RWPE1 (cell line): ENCODE measurements at places on chromosomes 6 and 20.

DNA sequence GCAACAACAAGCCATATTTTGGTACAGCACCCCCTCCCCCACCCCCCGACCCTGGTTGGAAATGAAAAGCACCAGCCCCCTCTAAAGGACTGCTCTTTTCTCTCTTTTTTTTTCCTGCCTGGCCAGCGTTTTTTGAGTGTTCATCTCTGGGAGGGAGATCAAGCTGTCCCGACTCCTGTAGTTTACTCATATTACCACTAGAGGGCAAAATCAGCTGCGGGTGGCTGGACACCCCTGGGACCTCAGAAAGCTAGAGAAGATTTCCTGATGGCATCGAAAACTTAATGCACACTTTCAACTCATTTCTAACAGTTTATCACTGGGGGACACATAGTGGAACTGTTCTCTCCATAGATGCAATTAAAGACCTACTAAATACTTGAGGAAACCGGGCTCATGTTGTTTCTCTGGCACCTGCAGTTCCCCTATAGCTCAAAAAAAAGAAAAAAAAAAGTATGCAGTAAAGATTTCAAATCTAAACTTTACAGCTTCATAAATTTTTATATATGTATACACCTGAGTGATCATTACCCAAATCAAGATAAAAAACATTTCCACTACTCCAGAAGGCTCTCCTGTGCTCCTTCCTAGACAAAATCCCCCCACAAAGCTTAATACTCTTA is 24.4 kb downstream of the CNBD2 start:
- peak; percentile 95 for DNase-seq

DNA sequence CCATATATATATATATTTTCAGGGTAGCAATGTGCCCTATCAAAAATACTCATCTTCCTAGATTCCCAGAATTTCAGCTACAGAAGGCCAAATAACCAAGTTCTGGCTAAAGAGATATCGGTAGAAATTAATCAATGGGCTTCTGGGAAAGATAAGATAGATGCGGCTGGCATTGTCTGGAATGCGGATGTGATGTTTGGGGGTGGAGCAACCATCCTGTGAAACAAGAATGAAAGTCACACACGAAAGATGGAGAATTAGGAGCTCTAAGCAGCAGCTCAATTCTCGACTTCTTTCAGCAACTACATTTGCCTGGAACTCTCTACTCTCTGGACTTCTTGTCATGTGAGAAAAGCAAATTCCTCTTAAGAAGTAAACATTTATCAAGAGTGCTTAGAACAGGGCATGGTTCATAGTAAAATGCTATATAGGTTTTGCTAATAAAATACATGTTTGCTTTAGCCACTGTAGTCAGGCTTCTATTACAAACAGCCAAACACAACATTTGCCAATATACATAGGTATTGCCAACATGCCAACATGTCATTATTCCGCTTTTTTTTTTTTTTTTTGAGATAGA is 90.8 kb downstream of the CLIC5 start:
- no peak for DNase-seq

GRCh38 chr20:17172836-17173516 is 53.9 kb upstream of the PCSK2 start:
- DNase-seq = no peak

DNA sequence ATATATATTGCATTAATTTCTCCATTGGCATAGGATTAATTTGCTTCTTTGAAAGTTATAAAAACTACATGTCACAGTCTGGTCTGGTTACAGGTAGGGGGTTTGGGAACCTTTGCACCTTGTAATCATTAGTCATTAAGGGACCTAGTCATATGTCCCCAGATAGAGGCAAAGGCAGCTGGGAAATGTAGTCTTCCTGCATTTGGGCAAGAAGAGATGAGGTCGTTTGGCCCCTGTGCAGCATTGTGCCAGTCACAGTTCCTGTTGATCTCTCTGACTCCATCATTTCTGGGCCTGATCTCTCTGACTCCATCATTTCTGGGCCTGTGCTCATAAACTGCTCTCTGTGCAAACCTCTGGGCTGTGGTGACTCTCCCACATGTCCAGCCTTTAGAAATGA is 73.2 kb downstream of the BCKDHB start:
- no peak for DNase-seq

- no peak for DNase-seq
Observed at GRCh38 chr6:145532361-145532760, 203.0 kb downstream of the EPM2A start.

DNA sequence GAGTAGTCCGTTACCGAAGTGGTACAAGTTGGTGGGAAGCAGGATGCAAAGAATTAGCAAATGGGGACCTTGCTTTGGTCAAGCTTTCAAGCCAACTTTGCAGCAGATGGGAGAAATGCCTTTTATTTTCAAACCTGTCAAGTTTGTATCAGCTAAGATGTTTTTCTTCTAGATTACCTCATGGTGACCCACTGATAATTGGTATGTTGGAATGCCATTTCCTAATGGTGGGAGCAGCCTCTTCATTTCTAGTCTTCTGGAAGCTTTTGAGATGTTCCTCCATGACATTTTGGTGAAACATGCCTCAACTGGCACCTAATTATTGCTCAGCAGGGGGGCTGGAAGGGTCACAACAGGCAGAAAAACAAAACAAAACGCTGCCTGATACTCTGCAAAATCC is 43.7 kb downstream of the ADNP start:
- no peak for DNase-seq

GRCh38 chr6:169763881-169764280 is 12.5 kb downstream of the ERMARD start:
- no peak for DNase-seq

DNA sequence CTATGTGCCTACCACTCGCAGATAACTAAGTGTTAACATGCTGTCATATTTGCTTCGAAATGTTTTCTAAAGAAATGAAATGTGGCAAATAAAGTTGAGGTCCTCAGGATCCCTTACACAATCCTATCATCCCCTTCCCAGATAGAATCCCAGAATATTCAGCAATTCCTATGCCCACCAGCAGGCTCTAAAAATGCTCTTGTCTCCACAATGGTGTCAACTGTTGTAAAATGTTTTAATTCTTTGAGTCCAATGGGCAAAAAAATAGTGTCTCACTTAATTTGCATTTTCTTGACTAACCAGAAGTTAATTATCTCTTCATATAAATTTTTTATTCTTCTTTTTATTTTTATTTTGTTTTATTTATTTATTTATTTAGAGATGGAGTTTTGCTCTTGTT is 103.9 kb upstream of the MAP7 start:
- DNase-seq = no peak

DNA sequence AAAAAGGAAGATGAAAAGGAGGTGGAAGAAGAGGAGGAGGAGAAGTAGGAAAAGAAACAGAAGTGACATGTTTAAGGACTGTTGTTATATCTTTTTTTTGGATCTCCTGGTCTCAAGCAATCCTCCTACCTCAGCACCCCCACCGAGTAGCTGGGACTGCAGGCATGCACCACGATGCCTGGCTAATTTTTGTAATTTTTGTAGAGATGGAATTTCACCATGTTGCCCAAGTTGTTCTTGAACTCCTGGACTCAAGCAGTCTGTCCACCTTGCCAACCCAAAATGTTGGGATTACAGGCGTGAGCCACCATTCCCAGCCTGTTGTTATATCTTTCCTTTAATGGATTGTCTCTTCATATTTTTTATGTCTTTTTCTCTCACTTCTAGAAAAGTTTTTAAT is 19.5 kb upstream of the BCLAF1 start:
- DNase-seq = no peak

- DNase-seq = peak; percentile 60
Observed at GRCh38 chr6:4714961-4715501, 61.2 kb upstream of the CDYL start.

- no peak for DNase-seq
Observed at GRCh38 chr6:36929607-36930006, 24.9 kb upstream of the PI16 start.

DNA sequence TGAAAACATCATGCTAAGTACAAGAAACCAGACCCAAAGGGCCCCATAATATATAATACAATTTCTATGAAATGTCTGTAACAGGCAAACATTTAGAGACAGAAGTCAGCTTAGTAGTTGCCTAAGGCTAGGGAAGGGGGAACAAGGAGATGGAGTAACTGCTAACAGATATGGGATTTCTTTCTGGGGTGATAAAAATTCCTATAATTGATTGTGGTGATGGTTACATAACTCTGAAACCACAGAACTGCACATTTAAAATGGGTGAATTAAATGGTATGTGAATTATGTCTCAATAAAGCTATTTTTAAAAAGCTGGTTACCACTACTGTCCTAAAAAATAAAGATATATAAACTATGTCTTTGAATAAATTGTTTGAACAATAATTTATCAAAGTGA is 3.2 kb downstream of the CEP162 start:
- DNase-seq = no peak

DNA sequence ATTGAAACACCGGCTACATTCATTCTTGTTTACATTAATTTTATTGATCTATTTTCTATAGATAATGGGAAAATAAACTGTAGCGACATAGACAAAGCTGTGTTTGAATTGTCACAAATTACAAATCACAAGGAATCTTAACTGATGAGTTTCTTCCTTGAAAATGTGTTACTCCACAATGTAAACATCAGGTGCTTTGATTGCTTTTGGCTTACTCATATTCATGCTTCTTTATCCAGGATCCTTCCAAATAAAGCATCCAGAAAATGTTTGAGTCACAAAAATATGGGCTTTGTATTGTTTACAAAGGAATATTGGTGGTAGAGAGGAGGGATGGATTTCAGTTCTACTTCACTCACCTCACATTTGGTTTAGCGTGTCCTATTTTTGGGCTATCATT is 64.0 kb downstream of the BMP2 start:
- no peak for DNase-seq

DNA sequence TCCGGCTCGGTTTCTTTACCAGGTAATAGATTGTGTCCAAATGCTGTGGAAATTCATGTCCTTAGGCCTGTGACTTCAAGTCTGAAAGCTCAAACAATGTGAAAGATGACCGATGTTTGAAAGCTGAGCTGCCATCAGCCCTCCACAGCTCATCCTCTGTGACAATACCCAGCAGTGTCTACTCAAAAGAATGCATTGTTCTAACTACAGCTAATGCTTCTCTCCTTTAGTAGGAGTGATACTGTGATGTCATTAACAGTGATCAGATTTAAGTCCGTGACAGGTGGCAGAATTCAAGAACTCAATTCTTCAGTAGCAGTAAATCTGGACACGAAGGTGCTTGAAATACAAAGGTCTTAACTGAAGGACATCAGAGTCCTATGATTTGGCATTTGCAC is 97.3 kb downstream of the RCAN2 start:
- no peak for DNase-seq

DNA sequence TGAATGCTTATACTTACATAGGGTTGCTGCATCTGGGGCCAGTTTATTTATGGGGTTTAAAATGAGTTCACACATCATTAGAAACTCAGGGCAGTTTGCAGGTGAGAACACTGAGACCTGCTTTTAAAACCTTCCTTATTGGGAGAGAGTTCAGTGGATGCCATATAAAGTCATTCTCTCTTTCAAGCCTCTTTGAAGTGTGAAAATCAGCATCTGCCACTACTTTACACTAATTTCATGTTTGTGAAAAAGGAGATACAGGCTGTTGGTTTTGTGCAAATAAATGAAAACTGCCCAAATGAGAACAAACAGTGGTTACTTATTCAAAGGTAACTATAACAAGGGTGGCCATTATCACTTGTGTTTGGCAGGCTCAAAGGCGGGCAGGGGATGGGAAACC is 530.5 kb downstream of the KIF16B start:
- no peak for DNase-seq

- no peak for DNase-seq
Observed at GRCh38 chr6:33824461-33825154, 20.8 kb upstream of the MLN start.

GRCh38 chr6:159062564-159062945 is 17.8 kb upstream of the TAGAP start:
- DNase-seq = no peak

GRCh38 chr20:16273812-16274555 is 299.3 kb downstream of the KIF16B start:
- no peak for DNase-seq

GRCh38 chr6:14929291-14929690 is 316.6 kb upstream of the JARID2 start:
- DNase-seq = no peak

DNA sequence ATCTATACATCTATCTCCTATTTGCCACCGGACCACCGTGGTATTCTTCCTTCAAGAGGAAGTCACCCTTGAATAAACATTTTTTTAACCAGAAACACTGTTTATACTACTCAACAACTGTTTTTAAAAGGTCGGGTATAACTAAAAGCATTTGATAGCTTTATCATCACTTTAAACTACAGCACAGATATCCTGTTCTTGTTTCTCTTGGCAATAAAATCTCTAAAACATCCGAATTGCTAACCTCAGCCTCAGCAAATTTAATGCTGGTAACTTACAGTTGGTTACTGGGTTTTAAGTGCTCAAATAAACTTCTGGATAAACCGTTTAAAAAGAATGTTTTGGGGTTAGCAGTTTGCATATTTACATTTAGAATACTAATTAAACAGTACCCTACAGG is 20.4 kb downstream of the ZUP1 start:
- no peak for DNase-seq

DNA sequence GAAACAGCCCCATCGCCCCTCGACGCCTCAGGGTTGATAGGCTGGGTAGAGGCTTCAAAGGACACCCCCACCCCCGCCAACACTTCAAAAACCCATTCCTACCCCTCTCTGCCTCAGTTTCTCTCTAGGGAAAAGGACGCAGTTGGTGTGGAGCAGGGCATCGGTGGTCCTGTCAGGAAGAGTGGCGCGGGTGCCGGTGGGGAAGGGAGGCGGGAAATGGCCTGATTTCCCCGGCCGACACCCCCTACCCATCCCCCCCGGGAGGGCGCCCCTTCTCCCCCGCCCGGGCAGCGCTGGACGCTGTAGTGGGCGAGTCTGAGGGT is 367 bp downstream of the NRSN2 start:
- DNase-seq = no peak

- DNase-seq = no peak
Observed at GRCh38 chr6:25944688-25945574, 14.4 kb upstream of the SLC17A2 start.

DNA sequence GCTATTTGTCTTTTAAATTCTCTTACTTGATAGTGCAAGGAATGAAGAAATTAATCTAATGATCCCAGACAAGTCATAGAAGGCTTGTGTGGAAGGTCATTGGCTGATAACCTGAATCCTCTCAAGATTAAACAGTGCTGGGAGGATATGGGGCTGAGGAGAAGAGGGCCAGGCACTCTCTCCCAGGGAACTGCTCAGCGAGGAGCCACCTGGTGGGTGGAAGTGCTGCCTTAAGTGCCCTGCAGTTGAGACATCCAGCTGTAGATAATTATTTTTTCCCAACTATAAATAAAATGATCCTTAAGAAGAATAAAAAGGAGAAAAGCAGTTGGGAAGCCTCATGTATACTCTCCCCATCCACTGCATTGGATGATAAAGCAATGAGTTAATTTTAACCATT is 47.9 kb downstream of the BTBD3 start:
- no peak for DNase-seq

GRCh38 chr6:6766230-6766905 is 177.8 kb downstream of the LY86 start:
- no peak for DNase-seq

- peak; percentile 77 for DNase-seq
Observed at GRCh38 chr6:31441365-31442267, 38.2 kb downstream of the MICA start.

GRCh38 chr6:168877821-168878282 is 375.8 kb downstream of the THBS2 start:
- peak; percentile 34 for DNase-seq

GRCh38 chr20:58749098-58749769 is 56.6 kb downstream of the NPEPL1 start:
- DNase-seq = no peak

- DNase-seq = peak; percentile 83
Observed at GRCh38 chr6:2684103-2684749, 66.5 kb downstream of the MYLK4 start.

GRCh38 chr6:108846628-108847027 is 1.6 kb upstream of the ARMC2 start:
- no peak for DNase-seq
